Hepatic stellate cell (primary cell): ENCODE measurements at places on chromosomes 4 and X.

GRCh38 chrX:94288325-94288724, 614.3 kb downstream of the FAM133A start:
- no peak for DNase-seq

GRCh38 chr4:140153718-140154571, at the start of gene MAML3:
Gene MAML3 (minus strand): TSS chr4:140154184. CDS start chr4:140153327, 857 bp downstream.
- DNase-seq: peak; percentile 82

GRCh38 chr4:11312389-11312788, 116.3 kb downstream of the HS3ST1 start:
- no peak for DNase-seq

GRCh38 chrX:63934160-63934559, 149.1 kb upstream of the ARHGEF9 start:
- no peak for DNase-seq

GRCh38 chr4:118888666-118889311, at the start of gene SYNPO2:
Gene SYNPO2 (plus strand): TSS chr4:118888854. CDS start chr4:118889037, 183 bp downstream.
- DNase-seq: peak; percentile 69

- DNase-seq: no peak
Measured at GRCh38 chrX:10108288-10108687, 48.5 kb upstream of the CLCN4 start.

- no peak for DNase-seq
Measured at GRCh38 chrX:100829730-100830129, 9.5 kb downstream of the CSTF2 start.

GRCh38 chrX:47380268-47380667, 9.9 kb downstream of the ZNF157 start:
- DNase-seq: no peak

- peak; percentile 24 for DNase-seq
Measured at GRCh38 chrX:154775419-154776349, 13.0 kb downstream of the DKC1 start.

DNA sequence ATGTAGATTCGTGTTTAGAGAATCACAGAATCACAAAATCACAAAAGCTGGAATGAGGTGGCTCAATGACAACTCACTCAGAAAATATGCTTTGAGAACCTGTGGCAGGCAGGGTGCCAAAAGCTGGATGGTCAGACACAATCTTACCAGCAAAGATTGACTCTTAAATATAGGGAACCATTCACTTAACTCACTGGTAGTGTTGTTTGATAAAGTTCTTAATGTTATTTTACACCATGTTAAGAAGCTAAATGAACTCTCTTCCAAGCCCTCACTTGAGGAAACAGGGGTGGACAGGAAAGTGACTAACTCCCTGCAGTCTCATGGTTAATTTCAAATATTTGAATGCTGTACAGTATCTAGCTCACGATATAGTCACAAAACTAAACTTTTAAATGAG, 5.7 kb upstream of the SCOC start:
- DNase-seq: peak; percentile 29

- no peak for DNase-seq
Measured at GRCh38 chr4:32462944-32463343, 1742.8 kb downstream of the PCDH7 start.

GRCh38 chr4:5955201-5955821, 62.4 kb upstream of the CRMP1 start:
- DNase-seq: no peak

GRCh38 chrX:136598631-136599030, 49.3 kb upstream of the CD40LG start:
- no peak for DNase-seq

GRCh38 chr4:61501812-61502211, 301.7 kb downstream of the ADGRL3 start:
- DNase-seq: no peak

GRCh38 chr4:972651-973424, 531 bp downstream of the DGKQ start:
- peak; percentile 77 for DNase-seq

- peak; percentile 24 for DNase-seq
Measured at GRCh38 chr4:146442801-146443200, 78.9 kb downstream of the SLC10A7 start.

DNA sequence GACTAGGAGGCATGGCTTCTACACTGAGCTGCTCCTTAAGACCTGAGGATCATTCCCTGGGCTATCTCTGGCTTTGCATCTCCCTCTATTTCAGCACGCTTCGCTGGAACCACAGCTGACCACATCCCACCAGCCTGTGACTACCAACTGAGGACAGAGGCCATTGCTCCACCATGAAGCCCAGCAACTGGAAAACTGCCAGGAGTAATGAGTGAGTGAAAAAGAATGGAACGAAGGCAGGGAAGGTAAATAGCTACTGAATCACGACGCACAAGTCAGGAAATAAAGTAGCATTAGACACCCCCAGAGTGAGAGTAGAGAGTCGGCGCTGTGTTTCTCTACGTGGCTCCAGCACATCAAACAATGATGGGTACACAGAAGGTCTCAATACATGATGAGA, 314.7 kb downstream of the LDB2 start:
- DNase-seq: no peak

DNA sequence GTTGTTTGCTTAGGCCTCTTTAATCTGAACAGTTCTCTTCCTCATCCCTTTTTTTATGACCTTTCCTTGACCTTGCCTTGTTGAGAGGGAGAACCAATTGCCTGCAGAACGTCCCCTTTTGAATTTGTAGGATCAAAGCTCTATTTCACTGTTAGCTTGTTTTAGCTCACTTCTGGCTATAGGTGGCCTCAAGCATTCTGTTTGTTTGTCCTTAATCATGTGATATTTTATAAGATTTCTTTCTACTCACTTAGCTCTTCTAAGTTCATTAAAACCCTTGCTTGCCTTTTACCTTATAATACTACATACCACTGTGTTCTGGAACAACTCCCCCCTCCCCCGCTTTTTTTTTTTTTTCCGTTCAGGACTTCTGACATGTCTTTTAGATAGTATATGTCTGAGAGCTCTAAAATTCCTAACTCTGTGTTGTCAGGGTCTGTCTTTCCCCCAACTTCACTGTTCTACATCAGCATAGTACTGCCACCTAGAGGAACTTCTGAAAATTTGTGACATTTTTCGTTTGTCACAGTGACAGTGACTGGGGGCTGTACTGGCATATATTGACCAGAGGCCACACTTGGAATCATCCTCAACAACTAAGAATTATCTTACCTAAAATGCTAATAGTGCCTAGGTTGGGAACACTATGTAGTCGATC, 128.5 kb downstream of the LARP7 start:
- DNase-seq: peak; percentile 26

- DNase-seq: no peak
Measured at GRCh38 chr4:109994415-109994827, 81.7 kb downstream of the EGF start.

GRCh38 chrX:20361081-20361889, 94.6 kb upstream of the RPS6KA3 start:
- no peak for DNase-seq

GRCh38 chr4:151960449-151961230, 199.8 kb upstream of the GATB start:
- no peak for DNase-seq

- no peak for DNase-seq
Measured at GRCh38 chrX:130264573-130264972, 4.1 kb downstream of the ZNF280C start.

- DNase-seq: peak; percentile 91
Measured at GRCh38 chrX:153900831-153901752, 3.4 kb upstream of the AVPR2 start.

DNA sequence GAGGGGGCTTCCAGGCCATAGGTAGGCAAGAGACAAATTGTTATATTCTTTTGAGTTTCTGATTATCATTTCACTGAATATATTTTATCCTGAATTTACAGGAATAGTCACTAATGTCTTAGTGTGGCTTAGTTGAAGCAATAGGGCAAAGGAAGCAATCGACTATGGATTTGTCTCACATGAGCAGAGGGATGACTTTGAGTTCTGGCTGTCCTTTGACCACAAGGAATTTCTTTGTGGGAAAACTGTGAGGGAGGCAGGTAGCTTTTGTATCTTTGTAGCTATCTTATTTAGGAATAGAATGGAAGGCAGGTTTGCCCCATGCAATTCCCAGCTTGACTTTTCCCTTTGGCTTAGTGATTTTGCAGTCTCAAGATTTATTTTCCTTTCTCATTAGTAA, 207.3 kb upstream of the ANXA10 start:
- no peak for DNase-seq
